Neural crest cell (in vitro differentiated cells): ENCODE measurements at places on chromosomes 12 and 14.

GRCh38 chr12:55017416-55017925 is 2.3 kb upstream of the NEUROD4 start:
- no peak for DNase-seq

GRCh38 chr12:60010486-60010885 is 414.7 kb downstream of the SLC16A7 start:
- no peak for DNase-seq

DNA sequence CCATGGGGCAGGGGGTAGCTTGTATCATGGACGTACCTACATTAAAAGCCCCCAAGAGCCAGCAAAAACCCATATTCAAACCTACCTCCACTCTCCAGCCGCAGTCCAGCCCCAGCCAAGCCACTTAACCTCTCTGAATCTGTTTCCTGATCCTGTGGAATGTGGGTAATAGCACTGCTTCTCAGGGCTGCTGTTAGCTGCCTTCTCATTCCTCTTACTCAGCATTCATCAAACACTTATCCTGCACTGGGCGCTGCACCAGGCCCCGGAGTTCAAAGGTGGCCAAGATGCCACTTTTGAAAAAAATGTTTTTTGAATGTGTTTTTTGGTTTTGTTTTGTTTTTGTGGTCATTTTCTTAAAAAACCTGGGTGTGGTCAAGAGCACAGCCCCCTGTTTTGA is 237.4 kb downstream of the CHST11 start:
- DNase-seq: no peak

DNA sequence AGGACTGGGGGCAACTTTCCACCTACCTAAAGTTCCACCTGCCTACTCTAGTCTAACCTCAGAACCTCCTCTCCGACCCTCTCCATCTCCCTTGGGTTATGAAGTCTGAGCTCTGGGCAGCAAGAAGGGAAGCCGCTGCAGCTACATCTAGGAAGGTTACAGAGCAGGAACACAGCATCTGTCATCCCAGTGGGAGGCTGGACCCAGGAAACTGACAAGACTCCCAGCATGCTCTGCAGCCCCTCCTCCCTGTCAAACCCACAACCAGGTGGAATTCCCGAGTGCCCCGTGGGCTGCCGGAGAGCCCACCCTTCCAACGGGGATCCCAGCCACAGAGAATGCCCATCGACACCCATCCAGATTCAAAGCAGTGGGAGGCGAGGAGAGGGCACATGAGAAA is 2.1 kb downstream of the TESC start:
- DNase-seq: no peak

GRCh38 chr12:52980096-52980649 is 26.1 kb upstream of the EIF4B start:
- no peak for DNase-seq

GRCh38 chr14:57568554-57568953 is 74.9 kb upstream of the CCDC198 start:
- DNase-seq: no peak

DNA sequence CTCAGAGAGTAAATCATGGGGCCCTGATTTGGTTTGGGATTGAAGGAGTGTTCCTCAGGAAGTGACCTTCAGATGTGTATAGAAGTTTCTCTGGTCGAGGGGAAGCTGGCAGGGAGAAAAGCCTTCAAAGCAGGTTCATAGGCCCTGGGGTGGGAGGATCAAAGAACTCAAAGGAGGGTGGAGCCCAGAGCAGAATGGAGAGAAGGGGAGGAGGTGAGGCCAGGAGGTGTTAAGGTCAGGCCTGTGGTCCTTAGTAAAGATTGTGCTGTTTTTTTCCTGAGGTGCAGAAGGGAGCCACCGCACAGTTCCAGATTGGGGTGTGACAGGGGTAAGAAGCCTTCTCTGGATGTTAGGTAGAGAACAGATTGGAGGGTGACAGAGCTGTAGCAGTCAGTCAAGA is 9.7 kb upstream of the CFAP251 start:
- DNase-seq: no peak

DNA sequence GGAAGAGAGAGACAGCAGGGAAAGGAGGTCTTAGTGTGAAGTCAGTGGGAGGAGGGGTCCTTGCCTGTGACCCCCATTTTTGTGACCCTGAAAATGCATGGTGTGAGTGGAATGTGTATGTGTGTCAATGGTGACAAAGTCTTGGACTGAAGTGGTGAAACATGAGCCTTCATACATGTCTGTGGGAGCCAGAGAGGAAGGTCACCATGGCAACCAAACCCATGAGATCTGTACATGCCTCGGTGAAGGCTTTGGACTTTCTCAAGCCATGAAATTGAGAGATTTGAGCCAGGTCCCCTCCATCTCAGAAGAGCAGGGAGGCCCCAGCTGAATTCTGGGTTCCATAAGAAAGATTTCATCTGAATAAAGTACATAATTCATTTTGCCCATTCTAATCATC is 108.7 kb downstream of the TTC8 start:
- no peak for DNase-seq

DNA sequence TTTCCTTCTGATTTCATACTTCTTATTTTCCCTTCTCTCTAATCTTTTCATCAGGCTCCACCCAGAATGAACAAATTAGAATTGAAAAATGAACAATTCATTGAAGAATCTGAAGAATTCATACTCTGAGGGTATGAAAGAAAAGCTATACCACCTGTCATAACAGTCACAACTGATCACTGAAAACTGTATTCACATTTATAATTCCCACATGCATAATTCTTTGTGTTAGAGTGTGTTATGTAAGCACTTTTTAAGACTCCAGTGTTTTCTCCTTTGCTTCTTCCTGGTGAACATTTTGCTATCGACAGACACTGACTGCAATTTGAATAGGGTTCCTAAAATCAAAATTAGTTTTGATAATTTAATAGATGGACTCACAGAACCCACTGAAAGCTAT is 271.2 kb downstream of the SLC16A7 start:
- no peak for DNase-seq

- peak; percentile 33 for DNase-seq
Measured at GRCh38 chr12:106919910-106920544, 35.7 kb upstream of the TMEM263 start.

GRCh38 chr12:78483767-78484315 is 380.7 kb upstream of the SYT1 start:
- DNase-seq: no peak

GRCh38 chr12:107196681-107197080 is 103.3 kb upstream of the CRY1 start:
- DNase-seq: no peak

- DNase-seq: no peak
Measured at GRCh38 chr12:8681129-8681884, 16.5 kb upstream of the RIMKLB start.

GRCh38 chr12:52349196-52349595 is 18.1 kb downstream of the KRT85 start:
- no peak for DNase-seq

- no peak for DNase-seq
Measured at GRCh38 chr12:66739940-66740651, 61.2 kb upstream of the GRIP1 start.
